ENCODE measurements at places on chromosomes 5 and 9. TPM values are rescaled to one million over a fixed set of nuclear protein-coding genes. Genes with fewer than 3 reads are reported as not detected.

Gene G3BP1
- total RNA-seq = 81.0 TPM

Gene TICAM2
- 2.8 TPM for total RNA-seq

Gene GABRA6
- total RNA-seq = 0.23 TPM

Gene SLC24A2
- 11.5 TPM for total RNA-seq

Gene TMEM171
- 0.23 TPM for total RNA-seq

Gene BARHL1
- total RNA-seq = 0.69 TPM

Gene HRH2
- 4.8 TPM for total RNA-seq

Gene NMUR2
- not detected for total RNA-seq

Gene TLX3
- total RNA-seq = not detected

Gene ACOT12
- 5.1 TPM for total RNA-seq

Gene OTP
- total RNA-seq = 3.2 TPM

Gene MBLAC2
- total RNA-seq = 29.5 TPM

Gene SHISAL2B
- 0.92 TPM for total RNA-seq

All from diencephalon (tissue), 1 donor.